ENCODE measurements at places on chromosomes 1 and 21. TPM values are rescaled to one million over a fixed set of nuclear protein-coding genes. Genes with fewer than 3 reads are reported as not detected.

- no peak for DNase-seq
Observed at GRCh38 chr1:27117733-27118439, 37.0 kb downstream of the SLC9A1 start.

GRCh38 chr1:40720493-40720892 is 29.0 kb downstream of the NFYC start:
- no peak for DNase-seq

RPAP2 gene
- total RNA-seq: 8.3 TPM

- no peak for DNase-seq
Observed at GRCh38 chr1:183236158-183236725, 50.2 kb downstream of the LAMC2 start.

SELE gene
- total RNA-seq: 0.16 TPM

GRCh38 chr1:63784489-63785390 is 10.9 kb downstream of the ROR1 start:
- DNase-seq: no peak

GRCh38 chr1:185376288-185376687 is 59.2 kb upstream of the IVNS1ABP start:
- no peak for DNase-seq

DNA sequence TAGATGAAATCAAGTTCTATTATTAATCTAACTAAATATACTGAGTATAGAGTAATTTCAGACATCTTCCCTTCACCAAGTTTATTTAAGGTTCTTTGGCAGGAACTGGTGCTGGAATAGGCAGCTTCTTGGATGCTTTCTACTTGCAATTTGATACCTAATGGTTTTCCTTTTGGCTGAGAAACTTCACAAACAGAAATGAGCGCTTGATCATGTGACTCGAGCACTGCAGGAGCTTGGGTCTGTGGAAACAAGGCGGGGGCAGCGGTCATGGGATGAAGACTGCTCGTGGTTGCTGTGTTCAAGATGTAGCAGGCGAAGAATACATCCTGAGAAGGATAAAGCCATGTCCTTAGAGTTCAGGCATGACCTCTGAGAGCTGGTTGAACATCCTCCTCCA is 136.8 kb downstream of the PTPRC start:
- no peak for DNase-seq

- DNase-seq: no peak
Observed at GRCh38 chr1:85484716-85485115, 19.8 kb upstream of the DDAH1 start.

DNA sequence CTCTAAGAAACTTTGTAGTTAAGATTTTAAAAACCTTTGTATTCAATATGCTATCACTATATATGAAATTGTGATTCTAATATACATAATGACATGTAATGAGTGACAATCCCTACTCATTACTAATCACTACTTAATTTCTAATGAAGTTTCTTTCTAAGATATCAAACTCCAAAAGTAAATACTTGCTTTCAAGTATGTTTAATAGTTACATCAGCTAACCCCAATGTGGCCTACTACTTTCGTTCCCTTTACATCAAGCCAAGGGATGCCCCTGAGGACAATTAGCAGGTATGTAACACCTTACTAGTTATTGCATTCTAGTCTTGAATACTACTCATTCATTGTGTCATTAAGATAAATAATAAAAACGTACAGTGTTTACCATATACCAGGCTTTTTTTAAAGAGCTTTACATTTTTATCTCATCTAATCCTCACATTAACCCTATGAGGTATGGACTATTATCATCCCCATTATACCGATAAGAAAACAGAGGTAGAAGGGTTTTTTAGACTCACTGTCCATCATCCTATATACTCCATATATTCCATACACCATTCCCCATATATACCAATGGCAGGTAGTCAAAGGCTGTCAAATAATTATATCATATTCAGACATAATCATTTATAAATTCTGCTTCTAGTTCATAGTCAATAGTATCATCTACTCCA is 4.2 kb downstream of the PPP1R15B start:
- no peak for DNase-seq

ABL2 gene
- 11.4 TPM for total RNA-seq

COA7 gene
- 12.7 TPM for total RNA-seq

DNA sequence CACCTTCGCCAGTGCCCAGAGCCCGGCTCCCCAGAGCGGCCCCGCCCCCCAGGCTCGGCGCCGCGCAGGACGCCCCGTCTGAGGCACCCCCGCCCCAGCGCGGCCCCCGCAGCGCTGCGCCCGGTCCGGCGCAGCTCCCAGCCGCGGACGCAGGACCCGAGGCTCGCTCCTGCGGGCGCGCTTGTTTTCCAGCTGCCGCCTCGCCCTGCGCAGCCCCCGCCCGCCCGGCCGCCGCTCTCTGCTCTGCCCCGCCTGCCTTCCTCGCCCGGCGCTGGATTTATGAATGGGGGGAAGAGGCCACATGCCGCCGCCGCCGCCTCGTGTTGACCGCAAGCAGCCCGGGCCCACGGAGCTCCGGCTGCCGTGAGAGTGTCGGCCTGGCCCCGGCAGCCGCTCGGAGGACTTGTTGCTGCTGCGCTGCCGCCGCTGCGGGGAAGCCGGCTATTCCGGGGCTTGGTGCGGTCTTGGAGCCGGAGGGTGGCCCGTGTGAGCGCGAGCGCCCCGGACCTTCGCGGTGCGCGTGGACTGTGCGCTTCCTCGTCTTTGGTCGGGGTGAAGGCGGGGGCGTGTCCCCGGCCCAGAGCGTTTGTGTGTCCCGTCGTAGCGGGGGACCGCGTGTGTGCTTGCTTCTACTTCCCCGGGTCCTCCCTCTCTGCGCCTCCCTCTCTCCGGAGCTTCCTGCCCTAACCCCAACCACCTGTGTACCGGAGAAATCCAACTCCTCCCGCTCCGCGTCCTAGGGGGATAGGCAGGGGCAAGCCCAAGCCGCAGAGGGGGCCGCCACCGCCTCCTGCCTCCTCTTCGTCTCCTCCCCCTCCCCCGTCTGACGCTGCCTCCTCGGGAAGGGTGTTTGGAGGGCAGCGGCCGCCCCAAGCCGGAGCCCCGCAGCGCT is 736 bp downstream of the KCNC4 start:
- DNase-seq: peak; percentile 68

CELSR2 gene
- 3.7 TPM for total RNA-seq

DNA sequence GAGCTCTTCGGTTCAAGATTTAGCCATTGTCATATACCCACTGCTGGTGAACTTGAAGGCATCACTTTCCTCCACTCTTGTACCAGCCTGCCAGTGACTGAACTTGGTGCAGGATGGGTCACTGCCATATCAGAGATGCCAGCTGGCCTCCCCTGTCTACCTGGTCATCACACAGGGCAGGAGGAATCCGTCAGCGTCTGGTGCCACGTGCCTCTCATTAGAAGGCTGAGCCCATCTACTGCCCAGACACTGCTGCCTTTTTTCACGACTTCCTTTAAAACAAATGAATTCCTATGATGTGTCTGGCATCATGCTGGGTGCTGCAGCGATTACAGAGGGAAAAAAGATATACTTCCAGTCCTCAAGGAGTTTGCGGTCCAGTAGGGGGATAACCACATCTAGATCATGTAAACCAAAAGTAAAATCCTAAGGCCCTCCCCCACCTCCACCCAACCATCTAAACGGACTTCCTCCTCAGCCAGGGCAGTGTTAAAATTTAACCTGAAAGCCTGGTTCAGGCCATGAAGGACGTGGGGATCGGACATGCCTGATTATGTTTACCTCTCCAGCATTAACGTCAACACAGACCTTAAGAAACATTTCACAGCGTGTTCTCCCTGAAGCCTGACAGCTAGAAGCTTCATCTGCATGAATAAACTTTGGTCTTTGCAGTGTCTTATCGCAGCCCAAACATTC is 29.2 kb upstream of the PDE9A start:
- DNase-seq: peak; percentile 29

PLPPR4 gene
- 0.41 TPM for total RNA-seq

DNA sequence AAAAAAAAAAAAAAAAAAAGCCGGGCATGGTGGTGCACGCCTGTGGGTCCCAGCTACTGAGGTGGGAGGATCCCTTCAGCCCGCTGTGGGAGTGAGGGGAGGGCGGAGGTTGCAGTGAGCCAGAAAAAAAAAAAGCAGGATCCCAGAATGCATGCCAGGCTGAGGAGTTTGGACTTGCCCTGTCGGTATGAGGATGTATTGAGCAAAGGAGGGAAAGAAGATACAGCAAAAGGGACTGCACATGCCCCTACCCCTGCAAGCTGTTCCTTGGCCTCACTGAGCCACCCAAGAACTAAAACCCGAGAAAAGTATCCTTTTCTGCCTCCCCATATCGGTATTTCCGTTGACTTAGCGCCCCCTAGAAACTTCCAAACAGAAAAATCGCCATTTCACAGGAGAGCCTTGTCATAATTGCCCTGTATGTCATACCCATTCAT is 1.3 kb upstream of the GPATCH4 start:
- DNase-seq: no peak

DNA sequence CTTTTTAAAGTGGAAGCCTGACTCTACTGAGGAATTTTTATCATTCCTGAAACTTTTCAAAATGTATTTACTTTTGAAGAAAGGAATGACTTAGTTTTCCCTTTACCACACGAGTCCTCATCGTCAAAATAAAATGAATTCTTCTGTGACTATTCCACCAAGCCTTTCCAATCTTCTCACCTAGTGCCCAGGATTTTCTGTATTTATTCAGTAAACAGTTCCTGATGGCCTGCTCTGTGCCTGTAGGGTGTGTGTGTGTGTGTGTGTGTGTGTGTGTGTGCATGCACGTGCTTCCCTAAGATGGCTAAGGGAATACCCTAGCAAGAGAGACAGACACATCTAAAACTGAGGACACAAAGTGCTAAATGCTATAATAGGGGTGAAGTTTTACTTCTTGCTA is 395.0 kb upstream of the USP24 start:
- DNase-seq: no peak

All from transverse colon (tissue), 4 donors.